ENCODE measurements at places on chromosomes 6 and 20. TPM values are rescaled to one million over a fixed set of nuclear protein-coding genes. Genes with fewer than 3 reads are reported as not detected.

TMC2 gene
- not detected for total RNA-seq

CPNE5 gene
- total RNA-seq = 89.8 TPM

RSPO3 gene
- not detected for total RNA-seq

RIPOR2 gene
- 28.9 TPM for total RNA-seq

BTNL2 gene
- 4.9 TPM for total RNA-seq
